ENCODE measurements at places on chromosomes 6 and 20.

GRCh38 chr6:144969154-144969553 is 684.0 kb downstream of the UTRN start:
- no peak for DNase-seq

DNA sequence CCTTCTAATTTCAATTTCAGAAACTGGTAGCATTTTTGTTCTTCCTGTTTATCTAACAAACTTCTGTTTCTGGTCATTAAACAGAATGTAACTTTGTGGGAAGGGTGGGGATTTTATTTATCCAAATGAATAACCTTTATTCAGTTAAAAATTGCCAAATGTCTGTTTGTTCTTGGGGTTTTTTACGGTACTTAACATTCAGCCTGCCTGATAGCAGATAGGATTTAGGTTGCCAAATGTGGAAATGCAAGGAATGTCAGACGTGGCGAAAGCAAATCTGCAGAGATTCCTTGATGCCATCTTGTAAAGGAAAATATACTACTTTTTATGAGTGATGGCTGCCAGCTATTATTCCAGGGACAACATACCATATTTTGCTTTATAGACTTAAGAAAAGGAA is 95.7 kb downstream of the LYRM2 start:
- no peak for DNase-seq

GRCh38 chr6:134176264-134176975 is 124.0 kb upstream of the SLC2A12 start:
- DNase-seq: peak; percentile 83

DNA sequence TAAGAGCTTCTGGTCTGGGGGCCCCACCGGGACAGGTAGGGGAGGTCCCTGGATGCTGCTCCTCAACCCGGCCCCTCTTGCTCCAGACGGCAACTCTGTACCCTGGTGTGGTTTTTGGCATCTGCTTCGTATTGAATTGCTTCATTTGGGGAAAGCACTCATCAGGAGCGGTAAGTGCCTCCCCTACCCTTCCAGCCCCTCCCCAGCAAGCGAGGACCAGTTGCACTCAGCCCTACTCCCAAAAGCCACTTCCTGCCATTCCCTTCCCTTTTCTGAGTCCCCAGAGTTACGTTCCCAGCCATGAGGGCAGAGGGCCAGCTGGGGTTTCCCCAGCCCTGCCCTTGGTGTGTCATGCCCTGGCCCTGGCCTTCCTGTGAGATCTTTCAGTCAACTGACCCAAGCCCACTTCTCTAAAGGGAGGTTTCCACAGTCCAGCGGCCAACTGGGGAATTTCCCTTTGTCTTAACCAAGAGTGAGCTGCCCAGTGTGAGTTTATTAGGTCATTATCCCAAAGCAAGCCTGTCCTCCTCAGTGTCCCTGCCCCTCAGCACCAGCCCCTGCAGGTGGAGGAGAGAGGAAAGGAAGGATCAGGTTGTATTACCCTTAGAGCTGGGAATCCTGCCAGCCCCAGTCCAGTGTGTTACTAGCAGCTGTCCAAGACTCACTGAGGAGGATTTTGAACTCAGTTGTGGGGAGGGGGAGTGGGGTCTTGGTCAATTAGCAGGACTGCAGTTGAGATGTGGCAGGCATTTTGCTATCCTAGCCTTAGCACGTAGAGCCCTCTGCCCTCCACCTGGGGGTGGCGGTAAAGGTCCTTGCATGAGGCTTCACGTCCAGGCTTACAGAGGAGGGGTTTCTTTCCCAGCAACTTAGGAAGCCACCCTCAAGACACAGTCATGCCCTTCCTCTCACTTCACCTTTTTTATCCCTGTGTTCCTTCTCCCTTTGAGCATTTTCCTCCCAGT is 45.8 kb downstream of the TM9SF4 start:
- peak; percentile 89 for DNase-seq

- DNase-seq: no peak
Observed at GRCh38 chr20:52536040-52536439, 344.5 kb upstream of the ZFP64 start.

DNA sequence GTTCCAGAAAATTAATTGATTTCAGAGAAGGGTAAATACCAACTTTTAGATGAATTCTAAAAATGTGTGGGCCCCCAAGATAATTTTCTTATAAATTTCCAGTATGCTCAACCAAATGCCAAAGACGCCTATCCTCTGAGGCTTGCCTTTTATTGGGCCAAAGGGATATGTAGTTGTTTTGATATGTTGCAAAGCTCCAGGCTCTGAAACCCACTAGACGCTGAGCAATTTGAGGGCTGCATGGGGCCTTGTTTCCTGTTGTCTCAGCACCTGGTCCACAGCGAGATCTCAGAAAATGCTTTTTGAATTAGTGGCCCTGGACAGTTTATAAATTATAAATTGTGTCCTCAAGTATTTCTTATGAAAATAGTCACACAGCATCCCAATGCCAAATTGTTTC is 397.2 kb downstream of the SAMD5 start:
- no peak for DNase-seq

GRCh38 chr20:34892671-34893070 is 16.3 kb downstream of the ACSS2 start:
- no peak for DNase-seq

DNA sequence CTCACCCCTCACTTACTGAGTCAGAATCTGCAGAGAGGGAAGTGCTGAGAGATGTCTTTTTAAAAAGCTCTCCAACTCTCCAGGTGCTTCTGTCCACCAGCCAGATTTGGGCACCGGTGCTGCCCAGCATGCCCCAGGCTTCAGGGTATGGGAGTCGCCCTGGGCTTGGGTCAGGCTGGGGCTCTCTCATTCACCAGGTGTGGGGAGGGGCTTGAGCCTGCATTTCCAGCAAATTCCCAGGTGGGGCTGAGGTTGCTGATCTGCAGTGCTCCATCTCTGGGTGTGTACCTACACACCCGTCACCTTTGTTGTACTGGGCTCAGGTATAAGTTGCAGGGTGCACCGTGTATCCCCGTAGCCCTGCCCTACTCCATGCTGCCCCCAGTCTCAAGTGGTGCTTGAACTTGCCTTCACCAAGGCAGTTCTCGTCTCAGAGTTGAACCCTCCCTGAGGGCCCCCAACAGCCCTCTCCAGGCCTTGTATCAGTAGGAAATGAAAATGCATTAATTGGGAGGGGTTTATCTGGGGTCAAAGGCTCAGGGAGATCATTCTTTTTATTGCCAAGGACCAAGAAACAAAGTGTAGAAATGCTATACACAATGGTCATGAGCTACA is 23.5 kb downstream of the PPP1R3G start:
- DNase-seq: no peak

- no peak for DNase-seq
Observed at GRCh38 chr6:18260448-18261106, 3.8 kb downstream of the DEK start.

- DNase-seq: no peak
Observed at GRCh38 chr20:14178952-14179351, 158.5 kb downstream of the FLRT3 start.

- no peak for DNase-seq
Observed at GRCh38 chr6:66970373-66970772, 1263.3 kb upstream of the EYS start.

DNA sequence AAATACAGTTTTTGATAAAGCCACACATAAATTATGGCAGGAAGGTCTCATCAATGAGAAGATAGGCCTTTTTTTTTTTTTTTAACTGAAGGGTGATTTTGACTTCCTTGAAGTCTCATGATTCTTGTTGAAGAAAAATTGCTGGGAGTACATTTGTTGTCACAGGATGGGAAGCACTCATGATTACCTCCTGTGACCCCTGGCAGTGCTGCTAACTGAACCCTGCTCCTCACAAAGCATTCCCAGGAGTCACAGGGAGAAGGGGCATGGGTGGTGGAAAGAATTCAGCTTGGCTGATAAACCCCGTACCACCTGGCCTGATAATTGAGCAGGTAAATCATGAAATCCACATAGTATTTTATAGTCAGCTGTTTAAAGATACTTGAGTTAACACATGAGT is 86.9 kb downstream of the CD109 start:
- no peak for DNase-seq

GRCh38 chr20:54726687-54727300 is 251.4 kb downstream of the DOK5 start:
- DNase-seq: no peak

- DNase-seq: no peak
Observed at GRCh38 chr6:118639054-118639964, 12.1 kb downstream of the CEP85L start.

- no peak for DNase-seq
Observed at GRCh38 chr6:158512809-158513208, 47.1 kb upstream of the TMEM181 start.

GRCh38 chr20:24478584-24478983 is 9.2 kb downstream of the SYNDIG1 start:
- no peak for DNase-seq

- DNase-seq: no peak
Observed at GRCh38 chr6:73694711-73695411, 1.1 kb upstream of the CD109 start.

DNA sequence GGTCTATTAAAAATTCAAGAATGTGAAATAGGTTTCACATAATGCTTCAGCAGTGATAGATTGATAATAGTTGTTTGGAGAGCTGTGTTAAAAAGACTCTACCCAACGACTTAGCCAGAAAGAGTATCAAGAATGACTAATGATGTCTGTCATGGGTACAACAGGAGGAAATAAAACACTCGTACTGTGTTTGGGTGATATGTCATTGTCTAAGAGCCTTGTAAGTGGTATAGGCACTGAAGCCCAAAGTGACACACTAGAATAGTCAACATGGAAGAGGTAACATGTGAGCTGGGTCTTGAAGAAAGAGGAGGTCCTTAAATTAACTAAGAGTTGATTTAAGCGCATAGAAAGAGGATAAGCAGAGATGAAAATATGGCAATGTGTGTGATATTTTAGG is 471.8 kb upstream of the MAN1A1 start:
- DNase-seq: no peak

DNA sequence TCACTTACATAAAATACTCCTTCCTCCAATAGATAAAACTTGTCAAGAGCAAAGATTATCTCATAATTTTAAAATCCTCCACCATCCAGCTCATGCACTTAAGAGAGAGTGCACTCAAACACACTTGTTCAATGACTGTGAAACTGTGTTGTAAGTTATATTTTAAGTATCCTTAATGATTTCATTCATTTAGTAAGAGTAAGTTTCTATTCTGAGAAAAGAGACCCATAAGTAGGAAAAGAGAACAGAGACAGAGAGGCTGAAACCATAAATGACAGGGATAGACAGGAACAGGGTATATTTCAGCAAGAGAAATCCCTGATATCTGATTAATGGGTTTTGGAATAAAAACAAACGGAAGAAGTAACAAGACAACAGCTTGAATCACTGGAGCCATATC is 8.2 kb downstream of the SSR1 start:
- DNase-seq: no peak

GRCh38 chr6:166997768-166998255 is 1.4 kb upstream of the CEP43 start:
- peak; percentile 68 for DNase-seq

GRCh38 chr20:48858075-48858790 is 30.4 kb upstream of the PREX1 start:
- DNase-seq: no peak
